ENCODE measurements at places on chromosomes 3 and 15. TPM values are rescaled to one million over a fixed set of nuclear protein-coding genes. Genes with fewer than 3 reads are reported as not detected.

The SLCO2A1 gene
- 0.06 TPM for total RNA-seq

The UBXN7 gene
- total RNA-seq, result 10.2 TPM

The CD200 gene
- total RNA-seq, result not detected

The KNG1 gene
- not detected for total RNA-seq

The CPB1 gene
- not detected for total RNA-seq

The DAZL gene
- total RNA-seq, result not detected

The FGF7 gene
- total RNA-seq, result not detected

All from A549 treated with DMSO at 1 μM for 4 hours (cell line).